Stimulated activated CD4-positive, alpha-beta T cell treated with anti-CD3 and anti-CD28 coated beads, Interleukin-4, amount 100 ng/mL, for 48 hours (primary cell): ENCODE measurements at places on chromosomes 2 and 18.

GRCh38 chr2:218722419-218722818 lies 11.8 kb downstream of the TTLL4 start:
- DNase-seq: no peak

- DNase-seq: no peak
Measured at GRCh38 chr18:7169601-7170000, 52.0 kb upstream of the LAMA1 start.

DNA sequence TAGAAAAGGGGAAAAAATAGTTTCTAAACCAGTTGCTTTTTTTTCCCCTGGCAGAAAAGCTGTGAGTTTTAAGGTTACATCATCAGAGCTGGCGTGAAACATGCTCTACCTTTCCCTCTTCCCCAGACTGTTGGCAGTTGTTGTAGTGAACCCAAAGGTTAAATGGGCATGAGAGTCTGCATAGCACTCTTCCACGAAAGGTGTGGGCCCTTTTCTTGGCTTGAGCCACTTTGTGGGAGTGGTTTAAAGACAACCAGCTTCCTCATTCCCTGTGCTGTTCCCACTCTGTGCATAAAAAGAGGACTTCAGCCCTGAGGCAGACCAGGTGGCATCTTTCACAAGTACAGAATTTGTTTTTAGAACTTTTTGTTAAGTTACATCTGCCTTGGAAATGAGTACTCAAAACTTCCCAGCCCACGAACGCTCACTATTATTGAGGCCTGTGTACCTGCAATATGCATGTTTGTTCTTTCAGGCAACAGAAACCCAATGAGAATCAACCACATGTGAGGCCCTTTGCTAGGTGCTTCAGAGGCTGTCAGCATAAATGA lies 243.8 kb downstream of the BABAM2 start:
- no peak for DNase-seq

DNA sequence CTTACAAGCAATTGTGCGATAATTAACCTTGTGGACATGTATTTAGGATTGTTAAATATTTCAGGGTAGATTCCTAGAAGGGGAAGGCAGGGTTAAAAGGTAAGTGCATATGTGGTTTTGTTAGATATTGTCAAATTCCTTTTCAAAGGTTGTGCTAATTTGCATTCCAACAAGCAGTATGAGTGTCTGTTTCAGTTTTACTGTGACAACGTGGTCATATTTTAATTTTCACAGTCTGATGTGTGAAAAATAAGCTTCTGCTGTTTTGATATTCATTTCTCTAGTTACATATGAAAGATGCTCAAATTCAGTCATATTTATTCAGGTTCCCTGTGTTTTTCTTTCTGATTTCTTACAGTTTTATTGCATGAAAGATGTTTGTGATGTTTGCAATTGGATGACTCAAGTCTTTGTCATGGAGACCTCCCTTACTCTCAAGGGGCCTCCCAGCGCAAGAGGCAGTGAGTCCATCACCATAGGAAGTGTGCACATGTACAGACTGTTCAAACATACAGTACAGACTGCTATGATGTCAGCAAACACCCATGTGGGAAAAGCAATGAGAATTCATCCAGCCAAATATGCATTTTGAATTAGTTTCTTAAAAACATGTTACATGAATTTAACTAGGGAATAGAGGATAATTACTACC lies 310.8 kb downstream of the GALR1 start:
- no peak for DNase-seq

- no peak for DNase-seq
Measured at GRCh38 chr2:241237047-241237446, 48.6 kb downstream of the ANO7 start.

DNA sequence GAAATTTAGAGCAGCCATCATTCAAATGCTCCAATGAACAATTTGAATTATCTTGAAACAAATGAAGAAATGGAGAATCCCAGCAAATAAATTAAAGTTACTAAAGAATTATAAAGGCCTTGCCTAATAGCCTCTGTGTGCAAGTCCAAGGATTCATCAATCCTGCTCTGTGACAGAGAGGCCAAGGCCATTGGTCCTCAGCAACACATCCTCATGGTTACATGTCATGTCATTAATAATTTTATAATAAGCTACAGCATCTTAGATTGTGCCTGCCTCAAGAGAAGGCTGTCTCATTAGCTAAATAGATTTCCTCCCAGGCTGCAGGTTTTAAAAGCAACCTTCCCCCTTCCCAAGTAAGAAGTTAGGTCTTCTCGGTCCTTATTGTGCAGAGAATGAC lies 611.6 kb downstream of the FBXO15 start:
- no peak for DNase-seq
